ENCODE measurements at places on chromosomes 1 and 21. TPM values are rescaled to one million over a fixed set of nuclear protein-coding genes. Genes with fewer than 3 reads are reported as not detected.

C8A gene
- total RNA-seq: not detected

KCTD3 gene
- 20.6 TPM for total RNA-seq

IL10 gene
- 1.3 TPM for total RNA-seq

REG4 gene
- total RNA-seq: not detected

AMPD1 gene
- total RNA-seq: not detected

CRYZ gene
- 30.6 TPM for total RNA-seq

LCE7A gene
- total RNA-seq: not detected

FCRLB gene
- 0.35 TPM for total RNA-seq

CD48 gene
- 0.55 TPM for total RNA-seq

ATAD3C gene
- total RNA-seq: 0.13 TPM

CATSPERE gene
- total RNA-seq: 0.16 TPM

C4BPA gene
- total RNA-seq: not detected

PTPN22 gene
- 0.98 TPM for total RNA-seq

TRIM63 gene
- total RNA-seq: 173 TPM

MYOM3 gene
- total RNA-seq: 313 TPM

CNST gene
- 16.1 TPM for total RNA-seq

GRCh38 chr1:233107130-233107660 lies 156.8 kb downstream of the NTPCR start:
- peaks cover 12% of the 10 kb centered on the region for H3K4me1 ChIP-seq
- no peaks in the 10 kb centered on the region for H3K36me3 ChIP-seq
- DNase-seq: no peak
- H3K4me3 ChIP-seq: no peak overlapping the region
- no peaks in the 10 kb centered on the region for H3K27me3 ChIP-seq

GRCh38 chr1:117897551-117897950 lies 31.9 kb downstream of the GDAP2 start:
- no peaks in the 10 kb centered on the region for H3K27me3 ChIP-seq
- H3K4me1 ChIP-seq: peaks cover 2% of the 10 kb centered on the region
- peaks cover 95% of the 10 kb centered on the region for H3K36me3 ChIP-seq
- H3K4me3 ChIP-seq: no peak overlapping the region
- no peak overlapping the region for H3K27ac ChIP-seq

GRCh38 chr1:70429219-70429618 lies 18.2 kb downstream of the CTH start:
- no peak overlapping the region for H3K4me3 ChIP-seq
- no peaks in the 10 kb centered on the region for H3K27me3 ChIP-seq
- no peaks in the 10 kb centered on the region for H3K4me1 ChIP-seq
- H3K36me3 ChIP-seq: no peaks in the 10 kb centered on the region
- no peak overlapping the region for H3K27ac ChIP-seq

DNA sequence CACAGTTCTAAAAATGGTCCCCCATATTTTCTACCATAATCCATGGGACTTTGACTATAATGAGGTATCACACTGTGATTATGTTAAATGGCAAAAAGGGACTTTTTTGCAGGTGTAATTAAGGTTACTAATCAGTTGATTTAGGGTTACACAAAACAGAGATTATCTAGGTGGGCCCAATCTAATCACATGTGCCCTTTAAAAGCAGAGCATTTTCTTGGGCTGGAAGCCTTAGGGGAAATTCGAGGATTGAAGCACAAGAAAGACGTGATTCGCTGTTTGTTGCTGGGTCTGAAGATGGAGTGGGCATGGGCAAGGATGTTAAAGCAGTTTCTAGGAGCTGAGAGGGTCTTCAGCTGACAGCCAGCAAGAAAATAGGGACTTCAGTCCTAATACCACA lies 13.4 kb downstream of the RAVER2 start:
- H3K4me3 ChIP-seq: no peak overlapping the region
- H3K36me3 ChIP-seq: no peaks in the 10 kb centered on the region
- no peak for DNase-seq
- H3K27ac ChIP-seq: no peak overlapping the region
- H3K27me3 ChIP-seq: no peaks in the 10 kb centered on the region

DNA sequence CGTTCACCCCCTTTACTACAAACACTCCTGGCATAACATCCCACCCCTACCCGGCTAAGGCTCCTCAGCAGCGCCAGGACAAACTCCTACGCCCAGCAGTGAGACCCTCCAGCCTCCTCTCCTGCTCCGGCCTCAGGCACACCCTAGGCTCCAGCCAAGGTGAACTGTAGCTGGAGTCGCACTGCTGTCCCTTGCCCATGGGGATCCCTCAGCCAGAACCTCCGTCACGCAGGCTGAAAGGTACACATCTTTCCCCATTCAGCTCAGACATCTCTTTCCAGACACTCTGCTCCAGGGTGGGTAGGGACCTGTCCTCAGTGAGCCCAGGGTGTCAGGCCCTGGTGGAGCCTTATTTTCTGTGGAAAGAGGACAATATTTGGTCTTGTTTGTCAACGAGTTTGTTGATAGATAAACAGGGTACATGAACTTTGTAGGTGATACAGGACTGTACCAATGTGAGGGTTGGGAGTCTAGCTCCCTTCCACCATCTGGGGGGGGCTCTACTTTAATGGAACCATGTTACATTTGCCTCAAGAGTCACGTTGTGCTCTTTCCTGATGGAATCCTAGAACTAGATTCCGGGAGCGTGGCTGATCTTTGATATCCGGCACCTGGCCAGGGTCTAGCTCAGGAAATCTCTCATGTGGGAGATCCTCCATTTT lies 56.5 kb upstream of the SSBP3 start:
- H3K27me3 ChIP-seq: no peaks in the 10 kb centered on the region
- H3K36me3 ChIP-seq: no peaks in the 10 kb centered on the region
- H3K27ac ChIP-seq: no peak overlapping the region
- no peak for DNase-seq

GRCh38 chr1:154971341-154971998 lies 923 bp upstream of the SHC1 start:
- peak overlapping the region; percentile 99 for H3K27ac ChIP-seq
- no peaks in the 10 kb centered on the region for H3K27me3 ChIP-seq
- peak overlapping the region; percentile 80 for H3K4me3 ChIP-seq
- H3K36me3 ChIP-seq: peaks cover 19% of the 10 kb centered on the region
- peaks cover 65% of the 10 kb centered on the region for H3K4me1 ChIP-seq

DNA sequence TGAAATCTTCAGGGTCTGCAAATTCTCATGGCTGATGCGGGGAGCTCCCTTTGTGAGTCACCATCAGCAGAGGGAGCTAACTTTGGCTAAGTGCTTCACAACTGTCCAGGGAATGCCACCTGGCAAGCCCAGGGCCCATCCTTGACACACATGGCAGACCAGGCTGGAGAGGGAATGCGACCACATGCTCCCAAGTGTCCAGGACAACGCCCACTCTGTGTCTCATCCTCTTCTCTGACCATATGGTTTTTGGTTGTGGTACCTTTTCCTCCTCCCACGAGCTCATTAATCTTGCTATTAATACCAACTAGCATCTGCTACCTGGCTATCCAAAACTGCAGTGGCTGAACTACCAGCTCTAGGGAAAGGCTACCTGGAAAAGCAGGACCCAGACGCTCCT lies 37.1 kb upstream of the CLSTN1 start:
- no peak for DNase-seq
- H3K4me3 ChIP-seq: no peak overlapping the region
- no peaks in the 10 kb centered on the region for H3K27me3 ChIP-seq
- H3K4me1 ChIP-seq: peaks cover 12% of the 10 kb centered on the region

DNA sequence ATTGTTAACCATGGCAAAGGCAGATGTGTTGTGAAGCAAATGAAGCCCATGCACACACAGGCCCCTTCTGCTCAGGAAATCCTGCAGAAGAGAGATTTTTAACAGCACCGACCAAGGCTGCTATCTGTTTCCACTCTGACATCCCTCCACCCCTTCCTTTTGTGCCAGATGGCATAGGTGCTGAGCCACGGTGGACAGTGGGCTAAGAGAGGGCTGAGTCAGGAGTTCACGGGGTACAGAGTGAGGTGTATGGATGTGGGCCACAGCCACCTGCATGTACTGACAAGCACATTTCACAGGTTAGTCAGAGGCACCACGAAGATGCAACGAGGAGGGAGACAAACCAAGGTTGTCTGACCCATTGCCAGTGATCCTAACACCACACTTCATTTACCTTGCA lies 9.5 kb downstream of the RSPH1 start:
- H3K36me3 ChIP-seq: no peaks in the 10 kb centered on the region
- no peak for DNase-seq
- no peak overlapping the region for H3K27ac ChIP-seq
- H3K27me3 ChIP-seq: no peaks in the 10 kb centered on the region

GRCh38 chr1:162381383-162381782 lies at the start of gene C1orf226:
Gene C1orf226 (plus strand): TSS chr1:162381728. CDS start chr1:162381902, 174 bp downstream.
- no peaks in the 10 kb centered on the region for H3K36me3 ChIP-seq
- no peaks in the 10 kb centered on the region for H3K4me1 ChIP-seq
- H3K27me3 ChIP-seq: no peaks in the 10 kb centered on the region
- no peak within 1 kb of the TSS for H3K27ac ChIP-seq

DNA sequence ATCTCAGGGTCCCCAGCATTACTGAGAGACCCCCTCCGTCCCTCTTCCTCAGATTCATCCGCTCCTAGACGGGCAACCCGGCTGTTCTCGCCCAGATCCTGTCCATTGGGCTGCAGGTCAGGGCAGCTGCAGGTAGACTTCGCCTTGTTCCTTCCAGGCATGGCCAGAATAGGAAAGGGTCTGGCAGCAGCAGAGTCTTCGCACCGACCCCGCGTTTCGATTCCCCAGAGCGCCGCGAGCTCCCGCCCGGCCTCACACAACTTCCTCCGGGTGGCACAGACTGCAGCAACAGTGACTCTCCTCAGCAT lies 265 bp downstream of the NRDC start:
- peak overlapping the region; percentile 98 for H3K27ac ChIP-seq
- peak overlapping the region; percentile 96 for H3K4me3 ChIP-seq
- no peak for DNase-seq
- peaks cover 8% of the 10 kb centered on the region for H3K36me3 ChIP-seq
- no peaks in the 10 kb centered on the region for H3K27me3 ChIP-seq

DNA sequence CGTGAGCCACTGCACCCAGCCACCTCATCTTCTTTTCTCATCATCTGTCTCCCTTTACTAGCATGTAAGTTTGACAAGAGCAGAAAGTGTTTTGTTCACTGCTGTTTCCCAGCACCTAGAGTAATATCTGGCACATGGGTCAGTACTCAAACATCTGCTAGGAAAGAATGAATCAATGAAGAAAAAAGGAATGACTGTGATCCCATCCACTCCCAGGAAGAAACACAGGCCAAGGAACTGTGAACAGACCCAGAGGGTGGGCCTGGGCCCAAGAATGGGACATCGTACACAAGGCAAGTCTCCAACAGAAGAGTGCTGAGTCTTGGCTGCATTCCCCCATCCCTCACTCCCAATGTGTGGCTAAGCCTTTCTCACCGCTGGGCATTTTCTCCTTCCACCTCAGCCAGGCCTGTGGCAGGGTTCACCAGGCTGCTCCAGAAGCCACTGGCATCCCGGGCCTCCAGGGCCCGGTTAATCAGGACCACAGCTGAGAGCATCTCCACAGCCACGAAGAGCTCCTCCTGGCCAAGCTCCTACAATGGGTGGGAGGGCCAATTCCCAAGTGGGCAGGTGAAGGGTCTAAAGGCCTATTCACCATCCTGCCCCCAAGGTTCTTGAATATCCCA lies 18.4 kb downstream of the IQGAP3 start:
- no peaks in the 10 kb centered on the region for H3K27me3 ChIP-seq
- no peak for DNase-seq
- H3K36me3 ChIP-seq: no peaks in the 10 kb centered on the region
- H3K27ac ChIP-seq: no peak overlapping the region
- H3K4me3 ChIP-seq: no peak overlapping the region
- no peaks in the 10 kb centered on the region for H3K4me1 ChIP-seq

GRCh38 chr1:197695961-197696360 lies 79.3 kb downstream of the DENND1B start:
- no peaks in the 10 kb centered on the region for H3K36me3 ChIP-seq
- no peak overlapping the region for H3K4me3 ChIP-seq
- H3K27me3 ChIP-seq: no peaks in the 10 kb centered on the region
- H3K4me1 ChIP-seq: no peaks in the 10 kb centered on the region
- no peak overlapping the region for H3K27ac ChIP-seq

DNA sequence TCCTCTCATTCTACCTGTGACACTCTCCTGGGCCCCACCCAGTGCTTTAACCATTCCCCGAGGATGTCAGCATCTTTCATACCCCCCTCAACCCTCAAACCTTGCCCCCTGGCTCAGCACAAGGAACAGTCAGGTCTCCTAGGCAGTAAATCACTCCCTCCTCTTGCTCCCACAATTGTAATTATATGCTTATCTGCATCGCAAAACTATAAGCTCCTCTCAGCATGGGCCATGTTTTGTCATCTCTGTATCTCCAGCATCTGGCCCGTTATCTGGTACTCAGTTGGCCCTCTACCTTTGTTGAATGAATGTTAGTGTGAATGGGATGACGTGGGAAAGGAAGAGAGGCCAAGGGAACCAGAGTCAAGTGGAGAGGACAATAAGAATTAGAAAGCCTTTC lies 2.8 kb upstream of the ELOVL1 start:
- no peaks in the 10 kb centered on the region for H3K27me3 ChIP-seq
- peaks cover 31% of the 10 kb centered on the region for H3K4me1 ChIP-seq

DNA sequence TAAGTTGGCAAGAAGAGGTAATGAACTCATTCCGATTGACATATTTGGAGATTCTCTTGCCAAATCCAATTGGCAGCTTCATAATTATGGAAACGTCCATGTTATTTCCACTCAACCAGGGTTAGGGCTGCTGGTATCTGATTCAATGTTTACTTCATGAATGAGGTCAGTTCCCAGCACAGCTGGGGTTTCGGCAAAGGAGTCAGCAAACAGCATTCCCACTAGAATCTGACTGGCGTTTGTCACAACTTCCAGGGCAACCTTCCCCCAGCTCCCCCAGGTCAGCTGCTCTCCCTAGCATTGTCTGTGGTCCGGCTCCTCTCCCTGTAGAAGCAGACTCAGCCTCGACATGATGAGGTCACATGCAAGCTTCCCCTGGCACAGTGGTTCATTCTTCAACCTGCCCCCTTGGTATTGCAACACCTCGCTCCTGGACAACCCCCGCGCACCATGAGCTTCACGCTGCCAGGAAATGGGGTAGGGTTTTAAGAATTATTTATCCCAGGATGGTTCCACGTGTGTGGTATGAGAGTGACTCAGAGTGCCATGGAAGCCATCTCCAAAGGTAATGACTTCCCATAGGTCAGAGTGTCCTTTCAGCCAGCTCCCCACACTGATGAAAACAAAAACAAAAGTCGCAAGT lies 100.7 kb upstream of the SLC25A33 start:
- no peaks in the 10 kb centered on the region for H3K36me3 ChIP-seq
- H3K27ac ChIP-seq: peak overlapping the region; percentile 86
- peaks cover 68% of the 10 kb centered on the region for H3K4me1 ChIP-seq
- peak; percentile 47 for DNase-seq
- H3K4me3 ChIP-seq: no peak overlapping the region

- no peaks in the 10 kb centered on the region for H3K36me3 ChIP-seq
- H3K27me3 ChIP-seq: no peaks in the 10 kb centered on the region
- no peak overlapping the region for H3K27ac ChIP-seq
- no peak overlapping the region for H3K4me3 ChIP-seq
- DNase-seq: no peak
- no peaks in the 10 kb centered on the region for H3K4me1 ChIP-seq
Measured at GRCh38 chr1:73644198-73644597, 553.8 kb downstream of the LRRIQ3 start.

- H3K27me3 ChIP-seq: no peaks in the 10 kb centered on the region
- peaks cover 30% of the 10 kb centered on the region for H3K4me1 ChIP-seq
- peaks cover 17% of the 10 kb centered on the region for H3K36me3 ChIP-seq
- no peak for DNase-seq
- no peak overlapping the region for H3K4me3 ChIP-seq
- no peak overlapping the region for H3K27ac ChIP-seq
Measured at GRCh38 chr1:156143765-156144489, 9.5 kb upstream of the SEMA4A start.
